ENCODE measurements at places on chromosomes 13 and 19.

DNA sequence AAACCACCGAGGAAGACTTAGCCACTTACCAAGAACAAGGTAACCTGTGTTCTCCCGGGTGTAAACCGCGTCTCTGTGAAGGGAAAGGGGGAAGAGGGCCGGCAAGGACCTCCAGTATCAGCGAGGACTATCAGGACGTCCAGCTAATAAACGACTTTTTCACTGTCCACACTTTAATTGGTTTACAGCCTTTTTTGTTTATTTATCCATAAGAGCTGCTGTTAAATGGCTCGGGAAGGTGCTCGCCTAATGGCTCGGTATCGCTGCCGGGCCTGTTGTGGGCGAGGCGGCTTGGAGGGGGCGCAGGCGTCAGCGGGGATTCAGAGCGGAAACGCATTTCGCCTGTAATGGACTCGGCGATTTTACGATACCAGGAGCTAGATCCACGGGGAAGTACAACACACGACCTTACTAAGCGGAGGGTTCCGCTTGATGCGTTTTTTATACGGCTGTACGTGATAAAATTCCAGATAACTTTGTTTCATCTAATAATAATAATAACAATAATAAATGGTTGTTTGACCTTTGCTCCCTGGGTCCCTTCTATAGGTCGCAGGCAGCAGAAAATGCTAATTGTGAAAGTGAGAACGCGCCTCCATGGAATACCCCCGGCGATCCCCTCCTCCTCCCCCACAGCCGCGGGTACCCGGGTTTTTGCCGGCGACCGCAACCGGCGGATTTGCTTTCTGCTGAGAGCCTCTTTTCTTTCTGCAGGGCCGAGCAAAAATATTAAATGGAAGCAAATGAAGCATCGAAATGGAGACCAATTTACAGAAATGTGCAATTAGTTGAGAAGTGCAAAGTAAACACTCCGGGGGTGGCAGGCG is 2.5 kb upstream of the PDX1 start:
- DNase-seq: no peak

- DNase-seq: peak; percentile 93
Observed at GRCh38 chr19:31316201-31316951, 32.9 kb downstream of the TSHZ3 start.

DNA sequence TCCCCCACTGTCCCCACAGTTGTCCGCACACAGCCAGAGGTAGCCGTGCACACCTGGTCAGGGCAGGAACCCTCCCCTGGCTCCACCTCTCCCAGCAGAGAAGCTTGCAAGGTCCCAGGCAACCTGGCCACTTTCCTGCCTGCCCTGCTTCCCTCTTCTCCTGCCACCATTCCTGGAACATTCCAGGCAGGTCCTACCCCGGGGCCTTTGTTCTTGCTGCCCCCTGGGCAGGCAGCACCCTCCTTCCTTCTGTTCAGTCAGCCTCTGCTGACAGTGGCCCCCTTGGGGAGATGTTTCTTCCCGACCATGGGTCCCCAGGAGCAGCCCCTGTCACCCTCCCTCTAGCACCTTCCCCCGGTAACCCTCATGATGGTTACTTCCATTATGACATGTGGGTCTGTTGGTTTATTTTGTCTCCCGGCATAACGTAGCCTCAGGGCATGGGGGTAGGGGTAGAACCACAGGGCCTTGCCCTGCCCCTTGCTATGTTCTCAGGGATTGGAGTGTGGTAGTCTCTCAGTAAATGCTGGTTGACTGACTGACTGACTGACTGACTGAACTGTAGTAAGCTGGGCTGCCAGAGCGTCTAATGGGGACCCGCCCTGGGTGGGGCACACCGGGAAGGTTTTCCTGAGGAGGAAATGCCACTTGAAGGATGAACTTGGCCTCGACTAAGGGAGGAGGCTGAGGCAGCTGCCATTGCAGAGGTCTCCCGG is 10.8 kb downstream of the PAK4 start:
- no peak for DNase-seq

DNA sequence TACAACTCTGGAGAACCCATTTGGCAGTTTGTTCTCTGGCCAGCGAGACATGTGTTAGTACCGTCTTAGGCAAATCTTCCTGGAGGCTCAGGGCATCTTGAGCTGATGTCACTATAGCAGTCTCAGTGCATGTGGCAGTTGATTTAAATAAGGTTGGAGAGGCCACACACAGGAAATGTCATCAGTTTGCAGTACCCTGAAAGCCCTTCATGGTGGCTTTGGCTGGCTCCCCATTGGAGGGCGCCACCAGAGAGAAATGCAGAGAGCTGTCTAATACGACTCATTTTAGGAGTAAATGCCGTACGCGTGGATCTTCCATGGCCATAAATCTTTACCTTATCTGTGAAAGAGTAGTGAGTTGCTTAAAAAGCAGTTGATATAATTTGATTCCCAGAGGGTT is 163.1 kb downstream of the STK24 start:
- DNase-seq: no peak

DNA sequence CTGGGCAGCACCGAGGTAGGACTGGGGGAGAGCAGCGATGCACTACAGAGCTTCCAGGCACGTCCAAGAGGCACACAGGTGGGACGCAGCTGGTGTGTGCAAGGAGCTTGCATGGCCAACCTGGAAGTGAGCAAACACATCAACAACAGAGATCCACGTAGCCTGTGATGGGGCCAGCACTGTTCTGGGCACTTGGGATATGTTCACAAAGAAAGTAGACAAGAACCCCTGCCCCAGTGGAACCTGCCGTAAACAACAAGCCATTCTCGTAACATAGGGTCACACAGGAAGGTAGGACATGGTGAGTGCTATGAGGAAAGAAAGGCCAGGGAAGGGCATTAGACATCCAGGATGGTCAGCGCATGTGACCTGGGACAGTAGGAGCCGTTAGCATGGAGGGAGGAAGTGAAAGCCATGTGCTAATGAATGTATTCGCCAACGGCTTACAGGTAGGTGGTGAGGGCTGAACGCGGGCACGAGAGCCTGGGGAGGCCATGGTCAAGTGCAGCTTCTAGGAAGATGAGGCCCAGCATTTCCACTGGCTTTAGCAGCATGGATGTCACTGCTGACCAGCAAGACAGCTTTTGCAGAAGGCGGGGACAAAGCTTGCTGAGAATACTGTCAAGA is 105.5 kb downstream of the TEX26 start:
- no peak for DNase-seq

DNA sequence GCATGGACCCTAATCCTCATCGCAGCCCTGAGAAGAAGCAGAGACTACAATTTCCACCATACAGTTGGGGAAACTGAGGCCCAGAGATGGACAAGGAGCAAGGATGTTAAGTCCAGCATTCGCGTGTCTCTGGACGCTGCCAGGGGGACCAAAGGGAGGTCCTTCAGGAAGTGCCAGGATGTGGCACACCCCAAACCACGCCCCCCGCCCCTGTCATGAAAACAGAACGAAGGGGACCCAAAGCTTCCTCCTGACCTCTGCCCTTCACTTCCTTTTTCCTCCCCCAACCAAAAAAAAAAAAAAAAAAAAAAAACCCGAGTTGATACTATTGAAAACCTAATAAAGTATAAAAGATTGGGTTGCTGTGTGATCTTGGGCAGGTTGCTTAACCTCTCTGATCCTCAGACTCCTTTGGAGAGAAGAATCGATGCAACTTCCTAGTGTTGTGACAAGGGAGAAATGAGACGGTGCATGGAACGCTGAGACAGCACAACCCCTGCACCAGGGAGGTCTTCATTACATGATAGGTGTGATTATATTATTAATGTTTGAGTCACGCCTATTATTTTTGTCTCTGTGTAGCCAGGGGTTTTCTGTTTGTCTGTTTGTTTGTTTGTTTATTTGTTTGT is 2.7 kb upstream of the ZBTB7A start:
- peak; percentile 62 for DNase-seq

- DNase-seq: no peak
Observed at GRCh38 chr19:57667228-57667627, 1.5 kb upstream of the ZSCAN4 start.

- no peak for DNase-seq
Observed at GRCh38 chr13:33639158-33639557, 178.8 kb upstream of the RFC3 start.

DNA sequence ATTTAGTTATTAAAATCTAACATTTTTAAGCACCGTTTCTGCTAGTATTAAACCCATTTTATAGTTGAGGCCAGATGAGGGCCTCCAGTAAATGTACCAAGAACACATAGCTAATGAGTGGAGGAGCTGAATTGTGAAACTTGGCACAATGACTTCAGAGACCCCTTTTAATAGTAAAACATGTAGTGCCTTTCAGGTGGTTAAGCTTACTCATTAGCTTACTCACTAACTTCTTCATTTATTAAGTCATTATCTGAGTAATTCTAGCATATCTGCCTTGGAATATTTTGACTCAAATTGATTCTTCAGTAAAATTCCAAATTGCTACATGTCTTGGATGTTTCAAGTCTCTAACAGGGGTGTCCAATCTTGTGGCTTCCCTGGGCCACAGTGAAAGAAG is 735.2 kb downstream of the LIG4 start:
- no peak for DNase-seq

DNA sequence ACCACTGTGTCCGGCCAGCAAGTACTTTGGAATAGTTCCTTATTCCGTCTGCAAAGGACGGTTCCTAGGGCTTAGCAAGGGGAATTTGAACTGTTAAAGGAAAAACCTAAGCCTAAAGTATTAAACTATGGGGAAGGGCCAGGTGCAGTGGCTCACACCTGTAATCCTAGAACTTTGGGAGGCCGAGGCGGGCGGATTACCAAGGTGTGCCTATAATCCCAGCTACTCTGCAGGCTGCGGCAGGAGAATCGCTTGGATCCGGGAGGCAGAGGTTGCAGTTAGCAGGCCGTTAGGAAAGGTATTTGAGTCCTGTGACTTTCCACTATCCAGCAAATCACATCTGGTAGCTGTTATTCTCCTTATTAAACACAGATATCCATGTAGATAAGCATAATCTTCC is 9.4 kb upstream of the RAB20 start:
- DNase-seq: no peak

GRCh38 chr19:33282036-33282671 is 20.2 kb downstream of the CEBPA start:
- no peak for DNase-seq

DNA sequence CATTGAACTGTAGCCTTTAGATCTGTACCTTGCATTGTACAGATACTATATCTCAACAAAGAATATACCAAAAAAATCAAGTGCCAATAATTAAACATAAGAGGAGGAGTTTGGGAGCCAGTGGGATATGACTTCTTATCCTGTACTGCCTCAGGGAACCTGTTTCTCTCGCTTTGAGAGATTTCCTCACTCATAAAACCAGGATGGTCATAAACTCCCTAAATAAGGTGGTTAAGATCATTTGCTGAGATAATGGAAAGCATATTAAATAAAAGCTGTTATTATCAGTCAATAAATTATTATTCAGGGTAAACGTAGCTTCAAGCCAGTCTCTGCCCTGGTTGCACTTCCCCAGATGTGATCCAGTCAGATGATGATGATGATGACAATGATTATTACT is 17.0 kb downstream of the OPA3 start:
- DNase-seq: no peak

DNA sequence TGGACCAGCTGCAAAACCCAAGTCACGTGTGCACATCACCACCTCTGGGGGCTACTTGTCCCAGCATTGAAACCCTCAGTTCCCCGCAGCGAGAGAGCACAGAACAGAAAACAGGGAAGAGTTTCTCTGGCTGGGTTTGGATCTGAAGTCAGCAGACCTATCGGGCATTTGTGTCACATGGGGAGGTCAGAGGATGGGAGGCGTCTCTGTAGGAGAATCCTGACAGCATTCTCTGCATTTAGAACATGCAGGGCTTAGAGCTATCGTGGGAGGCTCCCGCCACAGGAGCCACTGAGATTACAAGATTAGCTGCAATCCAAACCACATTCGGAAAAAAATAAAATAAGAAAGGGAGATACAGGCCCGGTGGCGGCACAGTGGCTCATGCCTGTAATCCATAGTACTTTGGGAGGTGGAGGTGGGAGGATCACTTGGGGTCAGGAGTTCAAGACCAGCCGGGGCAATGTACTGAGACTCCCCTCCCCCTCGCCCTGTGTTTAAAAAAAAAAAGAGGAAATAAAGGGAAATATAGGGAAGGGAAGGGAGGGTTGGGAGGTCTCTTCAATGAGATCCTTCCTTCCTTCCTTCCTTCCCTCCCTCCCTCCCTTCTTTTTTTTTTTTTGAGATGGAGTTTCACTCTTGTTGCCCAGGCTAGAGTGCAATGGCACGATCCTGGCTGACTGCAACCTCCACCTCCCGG is 2.9 kb upstream of the TLE6 start:
- DNase-seq: no peak

- DNase-seq: peak; percentile 29
Observed at GRCh38 chr19:44003461-44004009, 778 bp downstream of the ZNF230 start.

GRCh38 chr13:87981416-87981815 is 310.2 kb downstream of the SLITRK5 start:
- no peak for DNase-seq

GRCh38 chr13:32007494-32007893 is 24.1 kb upstream of the FRY start:
- no peak for DNase-seq

DNA sequence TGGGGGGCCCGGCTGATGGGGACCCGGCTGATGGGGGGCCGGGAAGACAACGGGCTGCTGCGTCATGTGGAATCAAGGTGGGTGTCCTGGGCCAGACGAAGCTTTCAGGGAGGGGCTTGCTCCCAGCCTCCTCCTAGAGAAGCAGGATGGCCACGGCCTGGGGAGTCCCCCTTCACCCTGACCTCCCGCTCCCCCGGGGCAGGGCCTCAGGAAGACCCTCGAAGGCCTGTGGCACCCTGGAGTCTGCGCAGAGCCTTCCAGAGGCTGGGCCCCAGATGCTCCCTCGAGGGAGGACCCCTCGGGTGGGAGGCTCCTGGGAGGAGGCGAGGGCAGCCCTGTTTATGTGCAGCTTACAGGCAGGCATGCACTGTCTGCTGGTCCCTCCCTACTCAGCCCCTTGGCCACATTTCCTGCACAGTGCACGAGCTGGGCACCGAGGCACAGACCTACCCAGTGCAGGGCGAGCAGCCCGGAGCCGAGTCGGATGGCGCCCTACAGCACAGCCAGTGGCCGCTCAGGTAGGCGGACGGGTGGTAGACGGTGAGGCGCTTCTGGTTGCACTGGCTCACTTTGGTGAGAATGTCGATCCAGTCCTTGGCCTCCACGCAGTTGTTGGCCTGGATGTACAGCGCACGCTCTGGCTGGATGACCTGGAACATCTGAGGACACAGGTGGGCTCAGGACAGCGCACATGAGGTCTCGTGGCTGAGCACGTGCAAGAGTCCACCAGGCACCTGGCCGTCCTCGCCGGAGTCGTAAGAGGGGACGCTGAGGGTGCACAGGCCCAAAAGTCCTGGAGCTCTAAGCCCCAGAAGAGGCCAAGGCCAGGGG is 22.4 kb upstream of the C13orf46 start:
- no peak for DNase-seq

All from HL-60 (cell line).